ENCODE measurements at places on chromosomes 2 and 18.

DNA sequence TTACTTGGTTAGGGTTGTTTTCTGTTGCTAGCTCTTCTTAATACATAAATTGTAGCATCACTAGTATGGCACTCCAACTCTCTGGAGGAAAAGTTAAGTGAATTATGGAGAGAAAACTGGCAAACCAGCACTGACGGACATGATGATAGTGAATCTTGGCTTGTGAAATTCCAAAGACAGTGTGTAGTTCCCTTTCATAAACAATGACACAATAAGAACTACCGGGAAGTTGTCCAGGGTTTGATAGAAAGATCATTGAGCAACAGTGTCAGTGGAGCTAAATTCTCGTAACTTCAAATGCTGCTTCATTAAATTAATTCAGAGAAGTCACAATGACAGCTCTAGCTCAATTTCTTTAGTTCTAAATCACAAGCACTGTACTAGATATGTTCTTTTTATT lies 66.5 kb downstream of the RIT2 start:
- DNase-seq: no peak

- DNase-seq: no peak
Measured at GRCh38 chr18:55884498-55884897, 296.5 kb upstream of the TCF4 start.

- DNase-seq: no peak
Measured at GRCh38 chr2:152098496-152099366, at the start of gene CACNB4. Gene CACNB4 (minus strand): TSS chr2:152099044.

- no peak for DNase-seq
Measured at GRCh38 chr2:101832114-101832513, 134.6 kb downstream of the MAP4K4 start.

- DNase-seq: no peak
Measured at GRCh38 chr2:48161628-48162027, 255.3 kb upstream of the FBXO11 start.

- peak; percentile 91 for DNase-seq
Measured at GRCh38 chr2:33069894-33070651, 123.3 kb downstream of the LTBP1 start.

GRCh38 chr2:54409752-54410151 lies 46.4 kb upstream of the SPTBN1 start:
- DNase-seq: no peak

- no peak for DNase-seq
Measured at GRCh38 chr2:100142393-100142792, at the start of gene AFF3. Gene AFF3 (minus strand): TSS chr2:100142590. CDS start chr2:100104454, 38,136 bp downstream.

- DNase-seq: no peak
Measured at GRCh38 chr2:213068676-213069359, 82.6 kb downstream of the IKZF2 start.

DNA sequence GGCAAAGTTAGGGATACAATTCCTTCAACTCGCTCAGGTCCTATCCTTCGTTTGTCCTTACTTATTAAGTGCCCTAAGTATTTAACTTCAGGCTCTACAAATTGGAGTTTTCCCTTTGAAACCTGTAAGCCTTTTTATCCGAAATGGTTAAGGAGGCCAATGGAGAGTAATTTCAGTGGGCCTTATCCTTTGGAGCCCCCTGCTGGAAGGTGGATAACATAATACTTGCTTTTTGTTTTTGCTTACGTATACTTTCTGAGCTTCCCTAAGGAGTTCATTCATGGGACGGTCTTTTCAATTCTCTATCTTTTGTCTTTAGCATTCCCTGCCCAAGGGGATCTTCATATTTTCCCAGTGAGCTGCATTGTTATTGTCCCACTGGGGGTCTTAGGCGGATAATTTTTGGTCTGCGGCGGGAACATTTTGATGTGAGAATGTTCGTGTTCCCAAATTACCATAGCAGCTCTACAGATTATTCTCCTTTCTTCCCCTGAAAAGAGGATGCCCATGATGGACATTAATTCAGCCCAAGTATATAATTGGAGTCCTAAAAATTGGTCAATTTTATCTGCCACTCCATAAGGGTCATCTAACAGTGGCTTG lies 34.4 kb upstream of the TRAPPC8 start:
- DNase-seq: peak; percentile 54

- no peak for DNase-seq
Measured at GRCh38 chr2:21288739-21289520, 165.2 kb downstream of the TDRD15 start.

DNA sequence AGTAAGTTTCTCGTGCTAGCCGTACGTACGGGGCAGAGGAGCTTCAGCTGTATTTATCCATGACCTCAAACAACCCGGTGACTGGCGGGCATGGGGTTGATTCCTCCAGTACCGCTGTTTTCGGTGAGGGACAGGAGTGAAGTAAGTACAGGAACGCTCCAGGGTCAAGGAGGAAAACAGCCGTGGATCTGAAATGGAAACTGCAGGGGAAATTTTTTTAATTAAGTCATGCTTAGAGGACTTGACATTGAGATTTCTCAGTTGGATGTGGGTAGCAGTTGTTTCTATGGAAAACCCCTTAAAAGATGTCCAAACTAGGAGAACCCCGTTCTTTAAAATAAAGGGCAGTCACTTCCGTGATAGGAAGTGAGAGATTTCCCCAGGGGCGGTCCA lies 1.2 kb downstream of the RAB12 start:
- DNase-seq: no peak

DNA sequence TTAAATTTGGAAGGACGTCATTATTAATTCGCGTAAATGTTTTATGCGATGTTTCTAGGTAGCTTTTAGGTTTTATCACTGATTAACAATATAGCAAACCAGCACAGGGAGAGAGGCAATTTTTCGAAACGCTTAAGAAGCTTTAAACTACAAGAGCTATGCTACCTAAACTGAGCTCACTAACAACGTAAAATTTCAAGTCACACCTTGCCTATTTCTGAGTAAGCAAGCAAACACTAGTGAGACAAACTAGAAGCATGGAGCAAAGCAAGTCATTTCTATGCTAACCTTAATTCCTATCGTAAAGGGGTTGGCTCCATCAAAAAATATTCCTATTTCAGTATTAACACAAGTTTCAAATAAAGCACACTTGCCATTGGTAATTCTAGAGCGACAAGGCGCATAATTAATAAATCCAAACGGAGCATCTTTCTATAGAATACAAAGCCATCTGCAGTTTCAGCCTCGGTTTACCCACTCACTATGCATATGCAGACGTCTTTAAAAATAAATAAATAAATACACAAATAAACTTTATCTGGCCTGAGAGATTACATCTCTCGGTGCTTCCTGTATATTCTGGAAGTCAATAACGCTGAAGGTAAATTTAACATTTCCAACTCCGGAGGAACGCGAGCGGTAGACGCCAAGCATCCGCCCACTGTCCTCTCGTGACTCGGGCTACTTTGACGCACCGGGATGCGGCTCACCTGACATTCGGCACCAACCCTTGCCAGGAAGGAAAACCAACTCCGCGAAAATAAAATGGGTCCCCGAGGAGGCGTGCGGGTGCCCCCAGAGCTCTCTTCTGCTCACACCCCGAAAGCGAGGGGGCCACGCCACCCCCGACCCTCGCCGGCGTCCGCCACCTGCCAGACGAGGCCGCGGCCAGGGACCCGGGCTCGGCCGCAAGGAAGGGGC lies 947 bp downstream of the ITSN2 start:
- DNase-seq: no peak

DNA sequence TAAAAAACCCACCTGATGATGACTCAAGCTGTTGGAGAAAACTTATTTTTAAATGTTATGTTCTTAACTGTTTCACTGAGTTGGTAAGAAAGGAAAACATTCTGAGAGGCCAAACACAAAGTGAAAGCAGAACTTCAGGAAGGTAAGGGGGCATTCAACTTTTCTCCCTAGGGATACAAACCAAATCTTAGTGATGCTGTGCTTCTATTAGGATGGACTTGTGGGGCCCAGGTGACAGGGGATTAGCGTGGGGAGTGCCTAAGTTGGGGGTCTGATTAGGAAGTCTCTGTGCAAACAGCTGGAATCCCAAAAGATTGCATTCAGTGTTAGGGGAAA lies 18.5 kb downstream of the PDCL3 start:
- no peak for DNase-seq

GRCh38 chr2:168560817-168561499 lies 104.9 kb downstream of the CERS6 start:
- DNase-seq: no peak
